ENCODE measurements at places on chromosomes 7 and 10.

DNA sequence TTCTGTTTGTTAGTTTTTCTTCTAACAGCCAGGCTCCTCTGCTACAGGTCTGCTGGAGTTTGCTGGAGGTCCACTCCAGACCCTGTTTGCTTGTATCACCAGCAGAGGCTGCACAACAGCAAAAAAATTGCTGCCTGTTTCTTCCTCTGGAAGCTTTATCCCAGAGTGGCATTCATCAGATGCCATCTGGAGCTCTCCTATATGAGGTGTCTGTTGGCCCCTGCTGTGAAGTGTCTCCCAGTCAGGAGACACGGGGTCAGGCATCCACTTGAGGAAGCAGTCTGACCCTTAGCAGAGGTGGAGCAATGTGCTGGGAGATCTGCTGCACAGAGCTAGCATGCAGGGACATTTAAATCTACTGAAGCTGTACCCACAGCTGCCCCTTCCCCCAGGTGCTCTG is 26.7 kb upstream of the CROT start:
- peaks cover 7% of the 10 kb centered on the region for H3K4me1 ChIP-seq
- H3K4me3 ChIP-seq, result peak overlapping the region; percentile 39
- DNase-seq, result no peak
- no peaks in the 10 kb centered on the region for H3K27me3 ChIP-seq

GRCh38 chr10:23412223-23412622 is 26.7 kb upstream of the OTUD1 start:
- no peaks in the 10 kb centered on the region for H3K36me3 ChIP-seq
- H3K4me3 ChIP-seq, result peak overlapping the region; percentile 30
- H3K4me1 ChIP-seq, result peaks cover 19% of the 10 kb centered on the region
- peak overlapping the region; percentile 83 for H3K27ac ChIP-seq

DNA sequence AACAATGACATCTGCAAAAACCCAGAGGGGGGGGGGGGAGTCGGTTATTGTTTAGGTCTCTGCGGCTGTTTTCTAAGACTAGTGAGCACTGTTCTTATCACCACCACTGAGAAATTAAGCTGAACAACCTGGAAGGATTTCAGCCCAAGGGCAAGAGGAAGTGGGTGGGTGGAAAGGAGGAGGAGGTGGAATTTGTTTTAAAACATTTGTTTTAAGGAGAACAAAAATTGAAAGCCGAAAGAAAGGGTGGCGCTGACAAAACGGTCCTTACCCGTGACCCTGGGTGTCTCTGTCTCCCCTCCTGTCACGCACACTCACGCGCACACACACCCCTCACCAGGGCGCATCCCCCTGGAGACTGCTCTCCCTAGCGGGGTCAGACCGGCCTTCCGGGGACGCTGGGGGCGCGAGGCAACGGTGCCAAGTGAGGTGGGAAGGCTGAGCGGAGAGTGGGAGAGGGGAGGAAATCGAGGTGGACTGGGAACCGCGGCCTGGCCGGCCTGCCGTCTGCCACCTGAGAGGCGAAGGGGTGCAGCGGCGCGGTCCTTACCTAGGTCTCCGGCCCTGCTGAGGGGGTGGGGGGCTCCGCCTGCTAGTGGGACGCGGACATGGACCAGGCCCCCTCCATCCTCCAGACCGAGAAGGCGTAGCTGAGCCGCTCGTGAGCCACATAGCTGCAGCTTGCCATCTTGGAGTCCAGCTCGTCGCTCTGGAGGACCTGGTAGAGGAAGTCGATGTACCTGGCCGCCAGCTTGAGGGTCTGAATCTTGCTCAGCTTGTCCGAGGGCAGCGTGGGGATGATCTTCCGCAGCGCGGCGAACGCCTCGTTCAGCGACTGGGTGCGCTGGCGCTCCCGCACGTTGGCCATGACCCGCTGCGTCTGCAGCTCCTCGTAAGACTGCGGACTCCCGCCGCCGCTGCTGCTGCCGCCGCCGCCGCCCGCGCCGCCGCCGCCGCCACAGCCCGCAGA is 1.0 kb downstream of the TWIST1 start:
- peak overlapping the region; percentile 73 for H3K4me3 ChIP-seq
- peaks cover 65% of the 10 kb centered on the region for H3K27me3 ChIP-seq
- H3K36me3 ChIP-seq, result peaks cover 4% of the 10 kb centered on the region
- H3K4me1 ChIP-seq, result peaks cover 3% of the 10 kb centered on the region
- H3K27ac ChIP-seq, result peak overlapping the region; percentile 66

GRCh38 chr7:98974205-98974604 is 95.9 kb downstream of the TRRAP start:
- no peaks in the 10 kb centered on the region for H3K4me1 ChIP-seq
- H3K4me3 ChIP-seq, result no peak overlapping the region
- no peaks in the 10 kb centered on the region for H3K27me3 ChIP-seq
- no peak for DNase-seq
- H3K27ac ChIP-seq, result no peak overlapping the region

DNA sequence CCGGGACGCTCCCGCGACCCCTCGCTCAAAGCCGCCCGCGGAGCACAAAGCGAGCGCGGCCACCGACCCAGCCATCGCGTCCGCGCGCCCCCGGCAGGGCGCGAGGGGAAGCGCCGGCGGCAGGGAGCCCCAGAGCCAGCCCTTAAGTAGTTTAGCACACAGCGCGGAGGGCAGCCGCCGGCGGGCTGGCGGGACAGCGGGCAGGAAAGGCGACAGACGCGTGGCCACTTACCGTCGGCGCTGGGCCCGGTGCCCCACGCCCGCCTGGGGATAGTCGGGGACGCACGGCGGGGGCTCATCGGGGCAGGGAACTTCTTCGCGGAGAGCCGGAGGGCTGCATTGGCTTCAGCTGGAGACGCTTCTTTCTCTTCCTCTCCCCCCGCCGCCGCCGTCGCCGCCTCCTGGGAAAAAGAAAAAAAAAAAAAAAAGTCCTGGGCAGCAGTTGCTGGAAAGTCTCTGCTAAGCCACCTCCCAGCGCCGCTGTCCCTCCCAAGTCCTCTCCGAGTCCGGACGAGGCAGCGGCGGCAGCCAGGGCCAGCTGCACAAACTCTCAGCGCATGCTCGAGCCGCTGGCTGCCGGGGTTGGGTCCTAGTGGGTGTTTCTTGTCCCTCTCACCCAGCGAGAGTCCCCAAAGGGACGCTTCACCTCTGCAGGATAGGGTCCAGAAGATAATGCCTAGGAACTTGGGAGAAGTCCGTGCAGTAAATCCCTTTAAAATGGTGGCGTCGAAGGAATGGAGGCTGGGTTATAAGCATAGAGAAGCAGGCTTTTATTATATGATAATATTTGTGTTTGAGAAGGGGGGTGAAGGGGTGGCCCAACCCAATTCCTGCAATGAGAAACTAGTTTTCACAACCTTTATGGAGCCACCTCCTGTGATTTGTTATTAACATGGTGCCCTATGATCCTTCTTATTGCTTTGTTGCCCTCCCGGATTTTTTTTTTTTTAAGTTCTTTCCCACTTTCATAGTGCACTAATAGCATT is at the start of gene TSPAN12:
Gene TSPAN12, minus strand, starts transcription at position 557 of the 986 bp plus-strand sequence. CDS start 1,381 bp downstream, outside the sequence.
- H3K27me3 ChIP-seq, result peaks cover 63% of the 10 kb centered on the region
- peak; percentile 84 for DNase-seq
- peaks cover 13% of the 10 kb centered on the region for H3K4me1 ChIP-seq
- no peak within 1 kb of the TSS for H3K27ac ChIP-seq

DNA sequence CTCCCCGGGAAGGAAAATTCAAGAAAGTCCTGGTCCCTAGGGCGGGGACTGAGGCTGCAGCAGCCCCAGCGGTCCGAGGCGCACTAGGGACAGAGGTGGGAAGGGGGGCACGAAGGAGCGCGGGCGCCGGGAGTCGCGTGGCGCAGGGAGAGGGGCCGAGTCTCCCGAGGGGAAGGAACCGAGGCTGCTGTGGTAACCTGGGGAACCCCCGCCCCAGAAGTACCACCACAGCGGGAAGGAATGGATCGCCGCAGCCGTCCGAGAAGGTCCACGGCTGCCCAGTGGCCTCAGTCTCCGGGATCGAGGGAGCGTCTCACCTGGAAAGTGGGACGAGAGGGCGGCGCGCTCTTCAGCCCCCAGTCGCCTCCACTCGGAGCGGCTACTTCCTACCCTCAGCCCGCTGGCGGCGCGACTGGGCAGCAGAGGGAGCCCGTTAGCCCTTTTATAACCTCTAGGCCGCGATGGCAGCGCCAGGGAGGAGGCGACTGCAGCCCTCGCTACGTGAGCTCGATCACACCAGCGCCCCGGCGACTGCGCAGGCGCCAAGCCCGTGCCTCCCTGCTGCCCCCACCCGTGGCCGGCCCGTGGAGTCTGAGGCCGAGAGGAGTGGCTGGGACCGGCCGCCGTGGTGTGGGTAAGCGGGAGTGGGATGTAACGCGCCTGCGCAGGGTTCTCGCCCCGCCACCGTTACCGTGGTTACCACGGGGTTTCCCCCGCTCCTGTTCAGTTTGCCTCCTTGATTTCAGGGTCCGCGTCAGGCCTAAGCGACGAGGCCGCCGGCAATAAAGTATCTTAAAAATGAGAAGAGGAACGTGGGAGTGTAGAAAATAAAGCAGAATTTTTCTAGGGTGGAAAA is at the start of gene P4HA1:
Gene P4HA1, minus strand, starts transcription at position 418 of the 856 bp plus-strand sequence. CDS start 21,983 bp downstream, outside the sequence.
- peak within 1 kb of the TSS; percentile 93 for H3K4me3 ChIP-seq
- peaks cover 30% of the 10 kb centered on the region for H3K4me1 ChIP-seq
- H3K27ac ChIP-seq, result peak within 1 kb of the TSS; percentile 99
- peaks cover 23% of the 10 kb centered on the region for H3K36me3 ChIP-seq

DNA sequence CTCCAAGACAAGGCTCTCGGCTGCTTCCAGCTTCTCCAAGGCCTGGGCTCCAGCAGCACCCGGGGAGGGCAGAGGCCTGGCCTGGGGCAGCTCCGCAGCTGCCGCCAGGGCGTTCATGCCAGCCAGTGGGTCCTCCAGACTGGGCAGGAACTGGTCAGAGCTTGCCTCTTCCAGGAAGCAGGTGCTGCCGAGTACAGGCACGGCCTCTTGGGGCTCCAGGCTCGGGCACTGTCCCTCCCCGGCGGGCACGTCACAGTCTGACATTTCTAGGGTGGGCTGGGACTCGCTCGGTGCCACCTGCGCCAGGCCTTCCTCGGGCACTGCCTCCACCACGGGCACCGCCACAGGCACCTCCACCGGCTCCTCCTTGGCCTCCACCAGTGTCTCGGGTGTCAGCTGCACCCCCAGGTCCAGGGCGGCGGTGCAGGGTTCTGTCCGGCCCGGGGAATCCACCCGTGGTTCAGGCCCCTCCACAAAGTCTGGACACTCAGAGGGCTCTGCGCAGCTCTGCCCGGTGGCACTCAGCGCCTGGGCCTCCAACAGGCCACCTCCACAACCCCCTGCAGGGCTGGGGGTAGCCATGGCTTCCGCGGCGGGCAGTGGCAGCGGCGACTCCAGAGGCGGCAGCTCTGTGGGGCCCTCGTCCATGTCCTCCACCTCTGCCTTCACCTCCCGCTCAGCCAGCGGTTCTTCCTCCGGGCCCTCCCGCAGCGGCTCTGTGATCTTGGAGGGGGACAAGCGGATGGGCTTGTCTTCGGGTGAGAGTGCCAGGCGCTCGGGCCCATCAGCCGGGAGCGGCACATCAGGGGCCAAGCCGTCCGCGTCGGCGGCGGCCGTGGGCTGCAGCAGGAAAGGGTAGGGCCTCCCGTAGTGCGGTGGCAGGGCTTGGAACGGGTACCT is 52.9 kb downstream of the TNRC18 start:
- H3K36me3 ChIP-seq, result peaks cover 34% of the 10 kb centered on the region
- DNase-seq, result no peak
- peaks cover 9% of the 10 kb centered on the region for H3K4me1 ChIP-seq
- no peak overlapping the region for H3K4me3 ChIP-seq

DNA sequence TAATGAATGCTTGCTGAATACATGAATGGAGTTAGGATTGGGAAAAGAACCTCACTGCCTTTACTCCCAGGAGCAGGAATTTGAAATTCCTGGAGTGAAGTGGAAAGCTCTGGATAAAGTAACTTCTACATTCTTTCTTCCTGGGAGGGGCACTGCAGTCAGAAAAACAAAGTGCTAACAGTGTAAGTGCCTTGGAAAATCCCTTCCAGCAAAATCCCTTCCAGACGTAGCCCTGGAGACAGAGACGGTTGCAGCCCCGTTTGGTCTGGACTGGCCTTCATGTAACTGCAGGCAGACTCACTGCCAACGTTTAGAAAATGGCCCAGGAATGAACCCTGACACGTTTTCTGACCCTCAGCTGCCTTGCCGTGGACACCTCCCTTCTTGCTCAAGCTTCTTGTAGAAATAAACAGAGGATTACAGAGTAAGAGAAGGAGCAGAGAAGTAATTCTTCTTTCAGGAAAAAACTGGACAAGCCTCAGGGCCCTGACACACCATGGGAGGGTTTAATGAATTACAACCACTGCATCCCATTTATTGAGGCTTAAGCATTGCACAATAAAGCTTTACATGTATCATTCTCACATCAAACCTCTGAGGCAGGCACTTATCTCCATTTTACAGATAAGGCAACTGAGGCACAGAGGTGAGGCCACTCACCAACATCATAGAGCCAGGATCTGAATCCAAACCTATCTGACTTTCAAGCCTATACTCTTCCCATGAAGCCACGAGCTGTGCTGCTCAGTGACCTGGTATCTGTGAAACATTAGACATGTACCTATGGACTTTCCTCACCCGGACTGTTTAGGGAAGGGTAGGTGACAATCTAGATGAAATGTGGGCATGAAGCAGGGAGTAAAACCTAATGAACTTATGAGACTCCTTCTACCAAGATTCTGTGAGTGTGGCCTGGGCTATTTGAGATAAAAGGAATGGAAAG is 7.8 kb downstream of the ITPRIP start:
- H3K4me1 ChIP-seq, result peaks cover 87% of the 10 kb centered on the region
- peak overlapping the region; percentile 86 for H3K4me3 ChIP-seq
- no peak for DNase-seq
- H3K27me3 ChIP-seq, result no peaks in the 10 kb centered on the region
- peaks cover 17% of the 10 kb centered on the region for H3K36me3 ChIP-seq

GRCh38 chr7:33035776-33036175 is 26.8 kb downstream of the NT5C3A start:
- peaks cover 14% of the 10 kb centered on the region for H3K36me3 ChIP-seq
- no peaks in the 10 kb centered on the region for H3K27me3 ChIP-seq
- no peak for DNase-seq
- no peak overlapping the region for H3K27ac ChIP-seq

- no peaks in the 10 kb centered on the region for H3K4me1 ChIP-seq
- no peak overlapping the region for H3K4me3 ChIP-seq
- H3K36me3 ChIP-seq, result no peaks in the 10 kb centered on the region
- no peak for DNase-seq
- H3K27ac ChIP-seq, result no peak overlapping the region
Observed at GRCh38 chr10:18204039-18204835, 64.0 kb downstream of the CACNB2 start.

GRCh38 chr10:50421026-50421719 is 169.9 kb upstream of the ASAH2 start:
- H3K27me3 ChIP-seq, result no peaks in the 10 kb centered on the region
- H3K4me1 ChIP-seq, result peaks cover 35% of the 10 kb centered on the region
- H3K27ac ChIP-seq, result no peak overlapping the region
- H3K36me3 ChIP-seq, result peaks cover 4% of the 10 kb centered on the region
- peak; percentile 84 for DNase-seq

- H3K4me1 ChIP-seq, result no peaks in the 10 kb centered on the region
- peaks cover 6% of the 10 kb centered on the region for H3K27me3 ChIP-seq
- H3K4me3 ChIP-seq, result no peak overlapping the region
Observed at GRCh38 chr10:13492493-13493180, 36.2 kb downstream of the BEND7 start.

DNA sequence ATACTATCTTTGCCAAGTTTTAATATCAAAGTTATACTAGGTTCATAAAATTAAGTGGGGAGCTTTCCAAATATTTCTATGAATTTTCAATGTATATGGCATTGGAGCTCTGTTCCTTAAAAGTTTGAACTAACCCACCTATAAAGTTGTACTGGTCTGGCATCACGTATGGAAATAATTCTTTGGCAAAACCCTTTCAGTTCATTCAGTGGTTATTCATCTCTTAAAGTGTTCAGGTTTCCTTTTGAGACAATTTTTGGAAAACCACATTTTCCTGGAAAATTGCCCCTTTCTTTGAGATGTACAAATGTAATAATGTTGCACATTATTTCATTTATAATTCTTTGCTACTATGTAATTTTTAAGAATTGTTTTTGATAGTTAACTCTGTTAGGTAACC is 62.5 kb upstream of the INPP5A start:
- peaks cover 4% of the 10 kb centered on the region for H3K4me1 ChIP-seq
- H3K27ac ChIP-seq, result no peak overlapping the region
- H3K36me3 ChIP-seq, result no peaks in the 10 kb centered on the region
- H3K4me3 ChIP-seq, result no peak overlapping the region

Measured in activated CD4-positive, alpha-beta T cell treated with anti-CD3 and anti-CD28 coated beads, Interleukin-2, amount 10 ng/mL, durations not matched to agents 24 days and 14 days (primary cell).